Germinal center (tissue), 1 donor: ENCODE measurements at places on chromosomes 13 and 19.

- no peak for DNase-seq
Measured at GRCh38 chr13:106230450-106230849, 305.0 kb downstream of the EFNB2 start.

- DNase-seq, result no peak
Measured at GRCh38 chr19:7739211-7739755, 7.4 kb upstream of the CLEC4G start.

GRCh38 chr13:113623491-113624234 lies 34.3 kb downstream of the ATP4B start:
- no peak for DNase-seq

GRCh38 chr19:51327066-51328001 lies 14.6 kb downstream of the VSIG10L start:
- peak; percentile 86 for DNase-seq

- no peak for DNase-seq
Measured at GRCh38 chr19:22935151-22935550, 67.8 kb downstream of the ZNF728 start.

GRCh38 chr19:18854982-18855381 lies 23.2 kb downstream of the UPF1 start:
- no peak for DNase-seq

DNA sequence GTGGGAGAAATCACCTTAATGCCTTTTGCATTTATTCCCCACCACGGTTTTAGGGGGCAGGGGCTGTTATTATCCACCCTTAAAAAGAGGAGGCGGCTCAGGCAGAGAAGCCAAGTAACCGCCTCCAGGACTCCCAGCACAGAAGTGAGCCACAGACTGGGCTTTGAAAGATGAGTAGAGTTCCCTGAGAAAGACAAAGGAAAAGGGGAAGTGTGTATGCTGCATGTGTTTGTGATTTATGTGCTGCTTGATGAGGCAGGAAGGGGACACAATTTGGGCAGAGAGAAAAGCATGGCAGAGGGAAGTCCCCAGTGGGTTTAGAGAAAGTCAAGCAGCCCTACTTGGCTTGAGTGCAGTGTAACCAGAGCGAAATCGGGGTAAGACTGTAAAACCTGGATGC lies 85.0 kb downstream of the DOCK9 start:
- peak; percentile 6 for DNase-seq

- DNase-seq, result no peak
Measured at GRCh38 chr13:114275304-114275703, 6.1 kb upstream of the UPF3A start.

DNA sequence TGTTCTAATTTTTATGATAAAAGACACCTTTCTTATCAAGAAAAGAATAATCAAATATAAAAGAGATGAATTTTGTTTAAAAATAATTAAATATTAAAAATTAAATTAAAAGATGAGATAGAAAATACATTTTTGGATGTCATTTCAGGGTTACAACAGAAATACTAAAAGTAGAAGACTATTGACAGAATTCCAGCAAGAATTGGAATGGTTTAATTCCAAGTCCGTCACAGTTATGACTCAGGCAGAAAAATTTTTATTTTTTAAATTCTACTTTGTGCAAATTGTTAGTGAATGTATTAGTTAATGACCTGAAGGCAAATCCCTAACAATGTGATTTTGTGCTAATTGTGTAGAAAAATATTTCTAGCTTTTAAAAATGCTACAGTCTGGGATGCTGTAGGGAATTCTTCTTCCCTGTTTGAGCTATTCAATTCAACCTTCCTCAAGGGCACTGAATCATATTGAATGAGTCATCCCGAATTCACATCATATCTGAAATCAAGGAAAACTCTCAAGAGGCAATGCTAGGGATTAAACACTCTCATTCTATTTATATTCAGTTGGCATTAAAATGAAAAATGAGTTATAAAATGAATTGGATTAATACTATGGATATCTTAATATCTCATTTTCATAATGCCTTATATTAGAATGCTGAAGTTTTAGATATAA lies 633.5 kb upstream of the ATXN8OS start:
- no peak for DNase-seq

DNA sequence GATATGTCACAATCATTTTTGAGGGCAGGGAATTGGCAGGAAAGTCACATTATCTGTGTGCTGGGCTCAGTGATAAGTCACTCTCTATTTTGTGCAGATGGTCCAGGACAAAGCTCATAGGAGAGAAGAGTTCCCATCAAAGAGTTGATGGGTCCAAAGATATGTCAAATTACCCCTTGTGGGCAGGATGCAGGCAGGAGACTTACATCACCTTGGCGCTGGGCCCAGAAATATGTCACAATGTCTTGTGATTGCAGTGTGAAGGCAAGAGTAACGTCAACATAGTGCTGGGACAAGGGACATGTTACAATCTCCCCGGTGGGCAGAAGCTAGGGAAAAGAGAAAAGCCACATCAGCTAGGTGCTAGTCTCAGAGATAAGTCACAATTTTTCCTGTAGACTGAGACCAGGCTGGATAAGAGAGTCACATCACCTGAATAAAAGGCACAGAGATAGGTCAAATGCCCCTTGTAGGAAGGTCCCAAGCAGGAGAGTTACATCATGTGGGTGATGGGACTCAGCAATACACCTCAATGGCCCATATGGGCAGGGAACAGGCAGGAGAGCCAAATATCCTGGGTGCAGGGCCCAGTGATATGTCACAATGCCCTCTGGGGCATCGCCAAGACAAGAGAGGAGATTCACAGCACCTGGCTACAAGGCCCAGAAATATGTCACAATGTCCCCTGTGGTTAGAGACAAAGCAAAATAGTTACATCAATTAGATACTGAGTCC lies 47.9 kb downstream of the ZNF99 start:
- no peak for DNase-seq

GRCh38 chr19:18440415-18440877 lies 2.5 kb upstream of the ISYNA1 start:
- no peak for DNase-seq

DNA sequence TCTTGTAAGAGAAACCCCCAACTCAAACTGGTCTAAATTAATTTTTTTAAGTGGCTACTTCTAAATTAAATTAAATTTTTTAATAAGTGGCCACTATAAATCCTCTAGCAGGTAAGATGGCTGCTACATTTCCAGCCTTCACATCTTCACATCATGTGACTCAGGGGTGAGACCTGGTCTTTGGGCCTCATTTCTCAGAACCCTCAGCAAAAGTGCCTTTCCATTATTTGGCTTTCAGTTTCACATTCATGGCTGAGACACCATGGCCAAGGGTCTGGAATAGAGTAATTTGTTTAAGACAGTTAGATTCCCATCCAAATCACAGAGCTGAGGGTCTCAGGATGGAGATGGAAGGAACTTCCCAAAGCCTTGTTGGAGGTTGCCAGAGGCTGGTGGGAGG lies 47.5 kb downstream of the DCT start:
- no peak for DNase-seq

- DNase-seq, result no peak
Measured at GRCh38 chr19:824885-825284, 2.8 kb upstream of the AZU1 start.

GRCh38 chr13:43797159-43797558 lies 10.4 kb upstream of the ENOX1 start:
- no peak for DNase-seq

DNA sequence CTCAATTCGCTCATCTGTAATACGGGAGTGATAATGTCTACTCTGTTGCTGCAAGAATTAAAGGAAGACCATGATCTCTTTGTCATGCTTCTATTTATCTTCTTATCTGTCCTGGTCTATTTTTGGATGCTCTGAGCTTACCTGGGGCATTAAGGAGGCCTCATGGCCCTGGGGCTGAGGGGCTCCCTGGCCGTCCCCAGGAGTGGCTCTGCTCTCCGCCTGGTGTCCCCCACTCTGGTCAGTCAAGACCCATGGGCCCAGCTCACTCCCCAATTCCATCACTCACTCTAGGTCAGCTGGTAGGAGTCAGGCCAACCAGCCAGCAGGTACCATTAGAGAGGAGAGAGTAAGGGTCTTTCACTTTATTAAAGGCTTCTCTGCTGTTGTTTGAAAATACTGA lies 1.1 kb upstream of the CHST8 start:
- no peak for DNase-seq

DNA sequence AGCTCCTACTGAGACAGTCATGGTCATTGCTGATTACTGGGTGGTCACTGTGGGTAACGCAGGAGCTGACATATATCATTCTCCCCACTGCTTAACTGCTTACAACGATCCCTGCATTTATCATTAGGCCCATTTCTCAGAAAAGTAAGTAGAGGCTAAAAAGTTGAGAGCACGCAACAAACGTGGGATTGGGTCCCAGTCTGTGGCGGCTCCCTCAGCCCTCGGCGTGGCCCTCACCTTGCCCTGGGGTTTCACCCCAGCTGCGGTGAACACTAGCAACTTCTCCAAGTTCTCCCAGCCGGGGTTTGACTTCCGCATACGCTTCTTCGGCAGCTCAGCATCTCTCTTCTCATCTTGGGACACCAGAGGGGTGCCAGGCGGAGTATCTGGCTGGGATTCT lies 2.5 kb downstream of the PNKP start:
- DNase-seq, result no peak

DNA sequence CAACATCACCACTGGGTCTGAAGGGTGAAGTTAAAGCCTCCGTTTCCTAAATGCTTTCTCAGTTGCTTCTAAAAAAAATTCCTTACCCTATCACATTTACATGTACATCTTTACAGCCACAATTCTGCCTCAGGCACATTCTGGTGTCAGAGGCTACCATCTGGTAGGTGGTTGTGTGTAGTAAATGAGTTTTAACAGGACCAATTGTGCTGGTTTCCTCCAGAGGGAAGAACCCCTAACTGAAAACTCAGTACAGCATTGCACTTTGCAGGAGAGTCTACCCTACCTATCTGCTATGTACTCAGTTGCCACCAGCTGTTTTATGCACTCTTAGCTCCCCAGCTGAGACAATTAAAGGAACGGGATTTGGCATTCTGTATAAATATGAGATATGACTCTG lies 1576.5 kb downstream of the PCDH9 start:
- DNase-seq, result no peak

- no peak for DNase-seq
Measured at GRCh38 chr19:32688311-32688710, 3.3 kb upstream of the NUDT19 start.

- no peak for DNase-seq
Measured at GRCh38 chr13:22276616-22277015, 605.7 kb downstream of the FGF9 start.

- DNase-seq, result no peak
Measured at GRCh38 chr13:77002590-77003190, 10.8 kb downstream of the CLN5 start.

- no peak for DNase-seq
Measured at GRCh38 chr19:27762933-27763332, 1450.0 kb downstream of the UQCRFS1 start.

DNA sequence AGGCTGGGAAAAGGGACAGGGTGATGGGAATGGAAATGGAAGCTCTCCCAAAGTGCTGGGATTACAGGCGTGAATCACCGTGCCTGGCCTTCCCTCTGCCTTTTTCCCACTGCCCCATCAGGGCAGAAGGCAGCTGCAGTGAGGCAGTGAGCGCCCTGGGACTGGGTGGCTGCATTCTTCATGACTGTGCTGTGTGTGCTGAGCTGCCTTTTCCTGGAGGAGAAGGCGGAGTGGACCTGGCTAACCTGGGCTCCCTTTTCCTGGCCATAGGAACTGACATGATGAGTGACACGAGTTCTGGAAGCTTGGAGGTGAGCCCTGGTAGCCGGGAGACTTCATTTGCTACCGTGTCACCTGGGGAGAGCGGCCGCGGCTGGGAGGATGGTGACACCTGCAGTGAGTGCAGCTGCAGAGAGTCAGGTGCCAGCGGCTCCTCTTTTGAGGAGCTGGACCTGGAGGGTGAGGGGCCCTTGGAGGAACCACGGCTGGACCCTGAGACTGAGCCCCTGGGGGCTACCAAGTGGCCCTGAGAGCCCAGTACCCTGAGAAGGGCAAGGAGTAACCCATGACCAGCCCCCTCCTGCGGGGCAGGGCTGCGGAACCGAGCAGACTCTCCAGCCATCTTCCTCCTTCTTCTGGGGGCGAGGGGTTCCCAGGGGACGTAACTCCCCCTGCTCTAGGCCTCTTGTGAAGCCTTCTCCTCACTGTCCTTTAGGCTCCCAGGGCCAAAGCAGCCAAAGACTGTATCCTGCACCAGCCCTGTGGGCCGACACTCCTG lies 26.3 kb upstream of the ZNF492 start:
- DNase-seq, result no peak

DNA sequence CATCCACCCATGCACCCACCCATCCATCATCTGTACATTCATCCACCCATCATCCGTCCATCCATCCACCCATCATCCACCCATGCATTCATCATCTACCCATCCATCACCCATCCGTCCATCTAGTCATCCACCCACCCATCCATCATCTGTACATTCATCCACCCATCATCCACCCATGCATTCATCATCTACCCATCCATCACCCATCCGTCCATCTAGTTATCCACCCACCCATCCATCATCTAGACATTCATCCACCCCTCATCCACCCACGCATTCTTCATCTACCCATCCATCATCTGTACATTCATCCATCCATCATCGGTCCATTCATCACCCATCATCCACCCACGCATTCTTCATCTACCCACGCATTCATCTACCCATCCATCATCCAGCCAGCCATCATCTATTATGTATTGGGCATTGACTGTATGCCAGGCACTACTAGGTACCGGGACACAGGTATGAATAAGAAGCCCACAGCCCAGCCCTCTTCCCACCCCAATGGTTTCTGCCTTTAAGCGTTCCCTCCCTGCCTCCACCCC lies 16.7 kb upstream of the GALP start:
- no peak for DNase-seq

DNA sequence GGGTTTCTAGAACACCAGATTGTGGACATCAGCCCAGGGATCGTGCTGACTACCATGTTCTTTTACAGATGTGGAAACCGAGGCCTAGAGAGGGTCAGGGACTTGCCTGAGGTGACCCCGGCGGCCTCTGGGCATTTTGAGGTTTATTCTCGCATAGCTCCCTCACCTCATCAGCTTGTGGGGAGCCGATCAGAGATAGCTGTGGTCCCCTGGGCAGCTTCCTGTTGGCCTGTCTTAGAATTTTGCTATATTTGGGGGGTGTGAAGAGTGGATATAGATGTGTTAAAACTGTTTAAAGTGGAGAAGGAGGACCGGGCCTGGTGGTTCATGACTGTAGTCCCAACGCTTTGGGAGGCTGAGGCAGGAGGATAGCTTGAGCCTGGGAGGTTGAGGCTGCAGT lies 6.9 kb downstream of the ARHGEF1 start:
- DNase-seq, result no peak

- no peak for DNase-seq
Measured at GRCh38 chr19:58154287-58154678, 3.7 kb upstream of the ZNF329 start.

GRCh38 chr13:36431204-36432105 lies 840 bp upstream of the CCNA1 start:
- DNase-seq, result no peak
